ENCODE measurements at places on chromosomes 2 and 18.
A peak's percentile ranks its signal among the peaks of the same experiment; 100 is the strongest.

GRCh38 chr2:64779117-64779690 is 125.5 kb upstream of the SERTAD2 start:
- DNase-seq = no peak

DNA sequence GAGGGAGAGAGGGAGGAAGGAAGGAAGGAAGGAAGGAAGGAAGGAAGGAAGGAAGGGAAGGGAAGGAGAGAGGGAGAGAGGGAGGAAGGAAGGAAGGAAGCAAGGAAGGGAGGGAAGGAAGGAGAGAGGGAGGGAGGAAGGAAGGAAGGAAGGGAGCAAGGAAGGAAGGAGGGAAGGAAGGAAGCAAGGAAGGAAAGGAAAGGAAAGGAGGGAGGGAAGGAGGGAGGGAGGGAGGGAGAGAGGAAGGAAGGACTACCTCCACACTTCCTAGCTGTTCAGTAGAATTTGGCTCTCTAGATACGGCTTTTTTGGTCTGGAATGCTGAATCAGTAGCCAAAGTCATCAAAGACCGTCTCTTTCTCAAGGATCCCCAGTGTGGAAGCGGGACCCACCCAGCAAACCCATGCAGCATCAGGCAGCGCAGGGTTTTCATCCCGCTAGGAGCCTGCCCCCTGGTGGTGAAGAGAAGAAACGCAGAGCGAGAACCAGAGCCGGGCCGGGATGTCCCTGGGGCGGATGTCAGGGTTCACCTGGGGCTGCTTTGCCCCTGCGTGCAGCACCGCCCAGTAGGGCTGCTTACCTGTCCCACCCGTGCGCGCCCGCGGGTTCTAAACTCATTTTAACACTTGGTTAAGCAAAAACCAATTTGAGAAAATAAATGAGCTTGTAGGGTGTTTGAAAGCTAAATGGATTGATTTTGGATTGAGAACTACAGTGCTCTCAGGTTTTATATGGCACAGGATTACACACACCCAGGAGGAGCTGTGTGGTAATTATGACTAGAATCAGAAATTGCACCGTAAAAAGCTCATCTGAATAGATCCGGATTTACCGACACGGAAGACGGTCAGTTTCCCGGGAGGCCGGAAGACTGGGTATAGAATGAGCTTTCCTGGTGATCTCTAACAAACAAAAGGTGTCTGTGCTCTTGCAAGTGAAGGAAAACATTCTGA is 48.1 kb upstream of the ARL4C start:
- DNase-seq = peak; percentile 16

GRCh38 chr2:104793966-104794365 is 59.9 kb upstream of the POU3F3 start:
- DNase-seq = no peak

- DNase-seq = no peak
Observed at GRCh38 chr18:58095655-58096054, 51.6 kb downstream of the NEDD4L start.

DNA sequence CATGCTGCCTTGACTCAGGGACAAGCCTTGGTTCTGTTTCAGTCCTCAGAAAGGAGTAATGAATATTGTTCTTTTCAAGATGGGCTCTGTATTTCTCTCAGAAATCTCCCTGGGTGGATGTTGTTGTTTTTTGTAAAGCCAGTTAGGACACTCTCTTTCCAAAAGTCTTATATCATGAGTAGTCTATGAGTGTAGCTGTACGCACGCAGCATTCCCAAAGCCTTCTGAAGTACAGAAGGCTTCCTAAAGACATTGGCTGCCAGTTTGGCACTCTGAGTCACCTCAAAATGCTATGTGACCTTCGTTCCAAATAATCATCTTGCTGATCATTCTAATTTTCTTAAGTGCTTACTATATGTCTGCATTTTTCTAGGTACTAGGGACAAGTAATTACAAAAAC is 16.7 kb upstream of the GTF2A1L start:
- DNase-seq = no peak

DNA sequence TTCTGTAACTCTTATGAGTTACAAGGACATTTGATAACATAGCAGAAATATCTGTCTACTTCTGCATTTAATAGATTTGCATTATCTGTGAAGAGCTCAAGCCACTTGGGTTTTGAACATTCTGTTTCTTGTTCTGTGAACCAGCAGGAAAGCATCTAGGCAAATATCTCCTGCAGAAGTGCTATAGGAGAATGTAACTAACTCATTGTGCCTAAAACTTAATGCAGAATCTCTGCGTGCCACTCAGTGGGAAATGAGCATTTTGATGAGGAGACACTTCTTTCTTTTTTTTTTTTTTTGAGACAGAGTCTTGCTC is 63.5 kb downstream of the MYOM1 start:
- no peak for DNase-seq

DNA sequence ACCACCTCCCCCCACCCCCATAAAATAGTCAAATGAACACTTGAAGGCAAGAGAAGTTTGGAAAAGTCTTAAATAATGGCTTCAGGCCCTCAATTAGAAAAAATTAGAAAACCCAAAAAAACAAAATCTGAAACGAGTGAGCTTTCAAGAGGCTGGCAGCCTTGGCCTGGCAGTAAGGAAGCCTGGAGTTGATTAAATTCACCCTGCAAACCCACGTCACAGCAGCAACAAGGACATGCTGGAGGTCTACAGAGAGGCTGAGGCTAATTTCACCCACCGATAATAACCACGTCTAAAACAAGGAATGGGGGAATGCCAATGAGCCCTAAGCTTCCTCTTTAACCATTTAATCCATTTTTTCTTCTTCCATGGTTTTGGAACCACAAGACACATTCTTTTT is 122.7 kb upstream of the SMAD7 start:
- DNase-seq = no peak

GRCh38 chr2:176648700-176649297 is 379.6 kb downstream of the MTX2 start:
- DNase-seq = no peak
